ENCODE measurements at places on chromosomes 7 and 10.

DNA sequence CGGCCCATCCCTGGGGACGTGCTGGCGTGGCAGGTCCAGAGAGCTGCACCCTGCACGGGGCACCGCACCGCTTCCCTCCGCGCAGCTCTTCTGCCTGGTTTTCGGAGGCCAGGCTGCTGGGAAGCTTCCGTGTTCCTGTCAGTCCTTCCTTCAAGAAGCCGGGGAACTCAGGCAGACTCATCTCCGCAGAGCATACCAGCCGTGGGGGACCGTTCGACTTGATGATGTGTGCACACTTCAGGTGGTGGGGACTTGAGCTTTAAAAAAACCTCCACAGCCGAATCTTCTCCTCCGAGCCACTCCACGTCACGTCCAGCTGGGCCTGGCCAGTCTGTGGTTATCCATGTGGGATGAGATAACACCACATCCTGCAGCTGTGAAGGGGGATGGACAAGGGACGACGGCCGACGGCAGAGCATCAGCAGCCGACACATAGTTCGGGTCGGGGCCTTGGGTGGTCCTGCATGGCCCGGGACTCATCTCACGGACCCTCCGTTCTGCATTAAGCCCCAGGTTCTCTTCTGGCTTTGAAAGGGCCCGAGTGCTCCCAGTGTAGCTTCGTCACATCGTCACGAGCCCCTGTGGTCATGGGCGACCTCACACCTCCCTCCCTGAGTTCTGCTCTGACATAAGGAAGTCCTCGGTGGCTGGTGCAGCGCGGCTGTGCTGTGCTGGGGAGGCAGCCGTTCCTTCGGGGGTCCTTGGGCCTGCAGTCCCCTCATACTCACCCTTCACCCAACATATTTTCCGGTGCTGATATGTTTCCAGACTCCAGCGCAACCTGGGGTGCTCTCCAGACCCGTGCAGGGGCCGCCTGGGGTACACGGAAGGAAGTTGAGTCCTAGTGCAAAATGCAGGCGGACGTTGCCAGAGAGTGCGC is 4.5 kb upstream of the BHLHA15 start:
- DNase-seq: no peak

- DNase-seq: no peak
These were observed 95.8 kb upstream of the COL1A2 start for GRCh38 chr7:94298943-94299342.

DNA sequence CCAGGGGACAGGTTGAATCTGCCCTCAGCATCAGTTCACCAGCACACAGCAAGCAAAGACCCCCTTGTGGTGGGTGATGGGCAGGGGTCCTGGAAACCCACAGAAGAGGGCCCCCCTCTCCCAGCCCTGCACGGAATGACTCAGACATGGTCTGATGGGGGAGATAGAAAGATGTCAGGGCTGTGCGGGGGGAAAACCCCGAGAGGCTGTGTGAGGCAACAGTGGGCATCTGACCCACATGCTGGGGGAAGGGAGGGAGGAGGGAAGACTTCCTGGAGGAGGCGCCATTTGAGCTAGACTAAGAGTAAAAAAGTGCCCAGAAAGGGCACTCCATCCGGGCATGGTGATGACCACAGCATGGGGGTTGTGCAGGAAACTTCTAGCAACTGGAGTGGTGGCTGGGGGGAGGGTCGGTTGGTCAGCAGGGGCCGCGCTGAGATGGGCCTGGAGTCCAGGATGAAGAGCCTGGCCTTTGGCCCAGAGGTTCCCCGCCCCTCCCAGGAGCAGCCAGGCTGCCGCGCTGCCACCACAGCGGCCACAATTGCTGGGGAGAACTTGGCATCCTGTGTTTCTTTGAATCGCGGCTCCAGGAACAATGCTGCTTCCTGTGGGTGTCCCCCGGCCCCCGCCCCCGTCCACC is 2.5 kb downstream of the LFNG start:
- DNase-seq: peak; percentile 74

DNA sequence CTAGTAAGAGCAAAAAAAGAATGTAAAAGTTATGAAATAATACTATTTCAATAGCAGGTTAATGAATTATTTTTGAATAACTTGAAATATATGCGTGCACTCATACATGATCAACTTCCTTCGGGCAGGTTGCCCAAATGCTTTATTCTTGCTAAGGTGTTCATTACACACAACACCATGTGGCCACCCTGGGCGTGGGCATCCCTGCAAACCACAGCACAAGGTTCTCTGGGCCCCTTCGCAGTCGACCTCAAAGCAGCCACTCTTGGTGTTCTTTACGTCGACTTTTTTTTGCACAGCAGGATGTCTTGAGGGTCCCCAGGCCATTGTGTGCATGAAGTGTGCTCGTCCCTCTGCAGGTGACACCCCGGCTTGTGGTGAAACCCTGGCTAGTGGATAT is 300.7 kb upstream of the PITRM1 start:
- no peak for DNase-seq

DNA sequence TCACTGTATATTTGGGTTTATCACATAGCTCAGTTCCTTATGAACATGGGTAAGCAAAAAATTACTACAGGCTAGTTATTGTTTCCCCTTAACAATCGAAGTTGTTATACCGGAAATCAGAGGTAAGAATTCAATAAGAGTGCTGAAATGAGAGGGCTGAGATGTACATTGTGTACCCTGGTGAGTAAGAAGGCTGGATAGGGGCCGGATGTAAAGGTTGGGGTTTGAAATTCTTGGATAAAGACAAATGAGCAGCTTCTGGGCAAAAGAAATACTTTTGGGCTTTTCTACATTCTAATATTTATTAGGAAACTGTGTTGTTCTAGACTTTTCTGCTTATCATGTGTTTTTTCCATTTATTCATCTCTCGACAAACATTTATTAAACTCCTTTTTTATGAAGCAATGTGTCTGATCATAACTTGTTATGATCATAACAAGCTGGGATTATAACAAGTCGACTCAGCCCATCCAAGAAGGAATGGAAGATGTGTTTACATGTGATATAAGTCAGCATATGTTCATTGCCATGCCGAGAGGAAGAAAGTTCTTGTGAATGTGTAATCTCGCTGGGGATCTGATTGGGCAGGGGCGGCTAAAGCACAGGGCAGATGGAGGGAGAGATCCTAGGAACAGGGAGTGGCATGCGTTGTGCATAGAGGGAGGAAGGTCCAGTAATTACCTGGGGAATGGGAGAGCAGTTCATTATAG is 155.3 kb downstream of the PLXDC2 start:
- DNase-seq: no peak

GRCh38 chr7:15947754-15948153 is 261.3 kb upstream of the MEOX2 start:
- no peak for DNase-seq

DNA sequence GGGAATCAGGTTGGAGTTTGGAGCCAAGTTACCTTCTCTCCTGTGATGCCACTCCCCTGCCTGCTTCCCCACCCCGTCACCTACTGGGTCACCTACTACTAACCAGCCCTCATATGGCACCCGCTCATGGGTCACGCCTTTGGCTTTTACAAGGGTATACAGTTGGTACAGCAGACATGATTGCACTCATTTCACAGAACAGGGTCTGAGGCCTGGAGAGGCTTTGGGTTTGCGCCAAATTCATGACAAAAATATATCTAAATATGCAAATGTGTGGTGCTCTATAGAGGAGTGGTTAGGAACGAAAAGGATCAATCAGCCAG is 10.7 kb downstream of the CRYGN start:
- DNase-seq: no peak

DNA sequence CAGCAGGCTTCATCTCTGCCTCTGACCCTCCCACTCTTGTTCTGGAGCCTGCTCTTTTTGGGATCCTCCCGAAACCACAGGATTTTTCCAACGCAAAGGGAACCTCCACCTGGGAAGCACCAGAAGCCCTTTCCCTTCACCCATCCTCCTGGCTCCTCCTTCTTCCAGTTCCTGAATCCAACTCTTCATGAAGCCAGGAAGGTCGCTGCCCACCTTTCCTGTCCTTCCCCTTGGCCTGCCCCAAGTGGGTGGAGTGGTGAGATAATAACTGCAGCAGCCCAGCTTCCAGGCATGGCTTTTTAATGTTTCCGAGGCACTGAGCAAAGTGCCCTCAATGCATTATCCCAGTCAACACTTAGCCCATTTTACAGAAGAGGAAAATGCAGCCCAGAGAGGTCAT is 70.8 kb upstream of the EEPD1 start:
- DNase-seq: no peak

DNA sequence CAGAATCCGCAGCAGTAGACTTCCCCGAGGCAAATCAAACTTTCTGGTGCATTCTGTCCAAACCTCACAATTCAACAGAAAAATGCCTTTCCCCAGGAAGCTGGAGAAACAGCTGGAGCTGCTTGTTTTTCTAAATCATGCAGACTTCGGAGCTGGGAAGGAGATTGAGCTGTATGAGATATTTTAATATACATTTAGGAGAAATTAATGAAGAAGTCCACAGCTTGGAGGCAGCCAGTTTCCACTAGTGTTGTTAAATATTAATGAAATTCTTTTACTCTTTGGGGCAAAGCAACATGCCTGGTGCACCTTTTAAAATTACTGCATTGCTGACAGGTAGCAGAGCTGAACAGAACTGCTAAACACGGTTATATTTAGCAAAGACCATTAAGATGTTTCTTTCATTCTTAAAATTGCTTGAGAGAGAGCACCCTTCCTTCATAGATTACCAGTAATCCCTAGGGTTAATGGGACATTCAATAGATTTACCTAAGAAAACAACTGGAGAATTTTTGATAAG is 566.4 kb downstream of the SORCS3 start:
- DNase-seq: no peak

GRCh38 chr7:137985897-137986251 is 16.0 kb downstream of the CREB3L2 start:
- no peak for DNase-seq

GRCh38 chr10:114856544-114857287 is 35.1 kb downstream of the FHIP2A start:
- no peak for DNase-seq

GRCh38 chr7:113158756-113159155 is 40.4 kb upstream of the SMIM30 start:
- DNase-seq: no peak

GRCh38 chr10:62050893-62051433 is 149.5 kb downstream of the ARID5B start:
- DNase-seq: peak; percentile 82

GRCh38 chr7:158976468-158976848 is 120.1 kb downstream of the DYNC2I1 start:
- no peak for DNase-seq

DNA sequence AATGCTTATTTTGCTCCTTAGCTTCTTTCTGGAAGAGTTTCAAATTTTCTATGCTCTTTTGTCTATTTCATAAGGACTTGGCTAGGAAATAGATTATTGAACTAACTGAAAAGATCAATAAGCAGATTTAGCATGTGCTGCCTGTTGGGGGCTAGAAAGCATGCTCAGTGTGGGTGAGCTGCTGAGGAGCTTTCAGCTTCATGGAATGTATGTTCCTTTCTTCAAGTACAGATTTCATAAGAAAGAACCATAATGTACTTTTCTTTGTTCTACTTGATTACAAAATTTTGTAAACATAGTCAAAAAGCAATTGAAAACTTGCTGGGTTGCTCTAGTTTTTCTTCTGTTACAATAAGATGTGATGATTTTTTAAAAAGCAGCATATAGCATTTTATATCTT is 73.8 kb downstream of the TAF3 start:
- DNase-seq: no peak
